ENCODE measurements at places on chromosomes 3 and 15.

GRCh38 chr3:102026656-102027055 lies 177.3 kb downstream of the NFKBIZ start:
- no peak for DNase-seq

DNA sequence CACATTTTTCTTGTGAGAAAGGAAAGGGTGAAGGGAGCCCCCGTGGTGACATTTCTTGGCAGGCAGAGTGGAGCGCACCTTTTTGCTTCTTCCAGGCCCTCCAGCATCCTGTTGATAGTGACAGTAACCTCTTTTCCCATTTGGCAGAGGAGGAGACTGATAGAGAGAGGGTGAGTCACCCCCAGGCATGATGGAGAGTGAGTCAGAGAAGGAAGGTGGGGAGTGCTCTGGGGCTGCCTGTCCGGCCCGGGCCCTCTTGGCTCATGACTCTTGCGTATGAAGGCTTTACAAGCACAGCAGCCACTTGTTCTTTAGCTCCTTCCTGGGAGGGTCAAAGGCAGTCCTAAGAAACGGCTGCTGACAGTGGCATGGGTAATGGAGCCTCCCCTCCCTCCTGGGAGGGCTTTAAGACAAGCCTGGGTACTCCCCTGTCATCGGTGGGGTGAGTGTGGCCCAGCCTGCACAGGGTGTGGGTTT lies 16.0 kb downstream of the ANKRD63 start:
- DNase-seq, result no peak

GRCh38 chr15:52689562-52689961 lies 10.4 kb upstream of the ATOSA start:
- no peak for DNase-seq

DNA sequence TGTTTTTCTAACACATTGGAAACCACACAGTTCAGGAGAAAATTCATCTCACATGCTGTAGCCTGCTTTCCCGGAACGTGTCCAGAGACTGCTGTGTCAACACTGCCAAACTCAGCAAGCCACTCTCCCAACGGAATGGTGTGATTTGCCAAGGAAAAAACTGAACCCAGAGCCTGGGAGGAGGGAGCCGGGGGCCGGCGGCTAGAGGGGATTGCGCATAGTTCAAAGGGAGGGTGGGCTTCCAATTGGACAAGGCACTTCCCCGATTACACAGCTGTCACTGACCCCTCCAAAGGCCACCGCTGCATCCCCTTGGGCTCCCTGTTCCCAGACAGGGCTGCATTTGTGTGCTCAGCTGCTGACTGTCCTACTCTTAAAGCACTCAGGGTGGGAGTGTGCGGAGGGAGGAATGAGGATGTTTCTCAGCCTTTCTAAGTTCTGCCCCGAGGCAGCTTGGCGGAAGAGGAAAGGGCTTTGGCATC lies 256.2 kb downstream of the ZNF621 start:
- DNase-seq, result peak; percentile 85

DNA sequence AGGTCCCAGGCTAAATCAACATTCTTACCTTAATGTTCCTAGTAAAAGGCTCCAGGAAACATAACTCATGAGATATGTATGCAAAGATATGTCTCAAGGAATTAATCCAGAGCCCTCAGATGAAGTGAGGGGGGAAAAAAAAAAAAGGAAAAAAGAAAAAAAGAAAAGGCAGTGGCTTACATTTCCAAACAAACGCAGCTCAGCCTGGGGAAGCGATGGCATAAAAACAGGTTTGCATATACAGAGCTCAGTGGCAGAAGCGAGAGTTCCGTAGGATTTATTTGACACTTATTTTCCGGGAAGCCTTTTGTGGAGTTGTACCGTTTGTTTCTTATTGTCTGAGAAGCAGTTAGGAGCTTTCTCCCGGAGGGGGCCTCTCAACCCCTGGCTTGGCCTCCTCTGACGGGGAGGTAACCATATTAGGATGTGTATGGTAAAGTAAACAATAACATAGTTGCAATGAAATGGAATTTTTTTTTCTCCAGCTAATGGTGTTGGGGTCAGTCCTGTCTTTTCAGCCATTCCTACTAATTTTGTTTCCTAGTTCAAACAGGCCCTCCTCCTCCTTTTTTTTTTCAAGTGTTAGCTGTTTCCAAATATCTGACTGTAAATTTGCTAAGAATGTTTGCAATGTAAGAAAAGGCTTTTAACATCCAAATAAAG lies 338.6 kb downstream of the FOXP1 start:
- no peak for DNase-seq

- DNase-seq, result no peak
Measured at GRCh38 chr3:127961963-127962362, 46.9 kb downstream of the KBTBD12 start.

DNA sequence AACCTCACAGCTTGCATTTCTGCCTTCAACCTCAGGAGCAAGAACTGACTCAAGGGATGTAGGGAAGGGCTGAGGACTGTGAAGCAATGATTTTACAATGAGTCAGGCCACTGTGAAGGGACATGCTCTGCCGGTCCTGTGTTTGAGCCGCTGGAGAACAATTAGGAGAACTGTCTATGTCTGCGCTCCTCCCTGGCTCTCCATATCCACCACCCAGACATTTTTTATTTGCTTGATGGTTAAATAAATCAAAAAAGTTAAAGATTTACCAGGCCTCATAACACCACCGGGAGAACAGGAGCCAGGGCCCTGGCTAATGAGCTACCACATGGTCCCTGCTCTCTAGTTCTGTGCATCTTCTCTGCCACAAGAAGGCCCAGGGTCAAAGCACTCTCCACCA lies 29.6 kb downstream of the SEC61A1 start:
- no peak for DNase-seq

- DNase-seq, result no peak
Measured at GRCh38 chr3:19457449-19457848, 309.1 kb downstream of the KCNH8 start.

GRCh38 chr3:13769422-13769821 lies 110.4 kb downstream of the WNT7A start:
- DNase-seq, result no peak

GRCh38 chr3:139687431-139687830 lies 9.7 kb upstream of the NMNAT3 start:
- no peak for DNase-seq

DNA sequence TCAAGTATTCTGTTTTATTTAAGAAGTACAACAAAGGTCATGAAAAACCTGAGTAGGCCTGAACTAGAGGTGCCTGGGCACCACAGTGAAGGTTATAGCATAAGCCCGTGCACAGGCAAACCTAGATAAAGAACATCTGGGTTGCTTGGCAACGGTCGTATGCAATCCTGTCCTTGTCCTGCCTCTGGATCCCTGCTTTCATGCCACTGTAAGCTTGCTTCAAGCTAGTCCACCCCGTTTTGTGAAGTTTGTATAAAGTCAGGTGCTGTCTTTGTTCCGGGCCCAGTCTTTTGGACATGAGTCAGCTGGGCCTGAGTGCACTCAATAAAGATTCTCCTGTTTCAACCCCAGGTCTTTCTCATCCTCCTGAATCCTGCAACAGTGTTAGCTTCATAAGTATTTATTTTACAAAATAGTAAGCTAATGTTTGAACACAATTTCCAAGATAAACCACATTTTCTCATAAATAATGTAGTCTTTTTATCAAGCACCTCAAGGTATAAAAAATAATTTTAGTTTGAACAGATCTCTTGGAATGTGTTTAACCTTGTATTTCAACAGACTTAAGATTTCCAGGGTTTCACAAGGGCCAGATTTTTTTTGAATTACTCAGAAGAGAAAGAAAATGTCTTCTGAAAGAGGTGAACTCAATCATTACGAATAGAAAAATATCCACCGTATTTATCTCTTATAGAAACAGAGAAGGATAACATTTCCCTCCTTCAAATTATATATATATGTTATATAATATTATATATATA lies 14.3 kb upstream of the SLC9C1 start:
- no peak for DNase-seq

DNA sequence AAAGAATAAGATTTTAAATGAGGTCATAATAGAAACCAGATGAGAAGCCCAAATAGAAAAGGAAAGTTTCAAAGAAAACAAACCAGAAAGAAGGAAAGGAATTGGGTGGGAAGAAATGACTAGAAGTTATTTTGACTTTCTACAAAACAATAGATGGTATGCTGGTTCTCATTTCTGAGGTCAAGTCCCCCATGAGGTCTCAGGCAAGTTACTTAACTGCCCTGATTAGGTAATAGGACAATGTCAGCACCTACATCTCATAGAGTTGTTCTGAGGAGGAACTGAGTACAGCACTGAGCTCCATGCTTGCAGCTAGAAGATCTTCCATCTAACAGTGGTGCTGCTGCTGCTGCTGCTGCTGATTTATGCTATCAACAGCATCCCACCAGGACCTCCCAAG lies 185.9 kb downstream of the ERC2 start:
- no peak for DNase-seq

GRCh38 chr15:34252545-34252944 lies 27.7 kb downstream of the EMC4 start:
- DNase-seq, result no peak

GRCh38 chr15:91844928-91845327 lies 8.6 kb upstream of the SLCO3A1 start:
- no peak for DNase-seq

GRCh38 chr3:56810577-56811545 lies 9.1 kb upstream of the ARHGEF3 start:
- no peak for DNase-seq

DNA sequence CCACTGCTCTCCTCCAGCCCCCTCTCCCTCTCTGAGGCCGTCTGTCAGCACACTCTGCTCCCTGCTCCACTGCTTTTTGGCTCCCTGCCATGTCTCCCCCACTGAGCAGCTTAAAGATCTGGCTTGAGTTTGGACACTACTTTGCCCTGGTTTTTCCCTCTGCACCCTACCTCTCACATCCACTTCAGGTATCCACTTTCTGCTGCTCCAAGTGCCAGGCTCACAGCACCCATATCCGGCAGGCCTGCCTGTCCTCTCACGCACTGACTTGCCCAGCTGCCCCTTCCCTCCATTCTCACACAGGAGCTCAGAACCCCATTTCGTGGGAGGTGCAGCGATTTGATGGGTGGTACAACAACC lies 3.7 kb downstream of the DUOX1 start:
- no peak for DNase-seq

- DNase-seq, result no peak
Measured at GRCh38 chr3:102586485-102586884, 151.7 kb downstream of the ZPLD1 start.

DNA sequence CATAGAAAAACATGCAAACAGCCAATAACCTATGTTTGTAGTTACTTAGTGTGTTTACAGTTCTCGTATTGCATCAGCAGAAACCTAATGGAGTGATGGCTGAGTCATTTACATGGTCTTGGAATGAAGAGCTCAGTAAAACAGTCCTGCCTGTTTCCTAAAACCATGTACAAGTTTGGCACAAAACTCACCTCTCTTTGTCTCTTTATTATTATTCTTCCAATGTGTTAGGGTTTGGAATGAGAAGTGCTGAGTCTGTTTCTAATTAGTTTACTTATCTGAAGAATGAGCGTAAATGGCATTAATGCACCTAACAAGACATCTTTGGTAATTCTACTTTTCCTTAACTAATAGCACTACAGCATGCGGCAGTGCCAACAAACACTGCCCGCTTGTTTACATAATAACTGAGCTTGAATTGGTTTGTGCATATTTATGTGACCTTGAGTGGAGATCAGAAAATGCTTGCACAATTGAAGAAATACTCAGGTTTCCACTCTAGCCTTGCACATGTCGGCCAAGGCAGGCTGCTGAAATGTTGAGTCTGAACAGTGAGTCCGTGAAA lies 385.4 kb upstream of the SEMA6D start:
- no peak for DNase-seq

GRCh38 chr3:46812237-46812791 lies 50.9 kb downstream of the MYL3 start:
- DNase-seq, result peak; percentile 84

DNA sequence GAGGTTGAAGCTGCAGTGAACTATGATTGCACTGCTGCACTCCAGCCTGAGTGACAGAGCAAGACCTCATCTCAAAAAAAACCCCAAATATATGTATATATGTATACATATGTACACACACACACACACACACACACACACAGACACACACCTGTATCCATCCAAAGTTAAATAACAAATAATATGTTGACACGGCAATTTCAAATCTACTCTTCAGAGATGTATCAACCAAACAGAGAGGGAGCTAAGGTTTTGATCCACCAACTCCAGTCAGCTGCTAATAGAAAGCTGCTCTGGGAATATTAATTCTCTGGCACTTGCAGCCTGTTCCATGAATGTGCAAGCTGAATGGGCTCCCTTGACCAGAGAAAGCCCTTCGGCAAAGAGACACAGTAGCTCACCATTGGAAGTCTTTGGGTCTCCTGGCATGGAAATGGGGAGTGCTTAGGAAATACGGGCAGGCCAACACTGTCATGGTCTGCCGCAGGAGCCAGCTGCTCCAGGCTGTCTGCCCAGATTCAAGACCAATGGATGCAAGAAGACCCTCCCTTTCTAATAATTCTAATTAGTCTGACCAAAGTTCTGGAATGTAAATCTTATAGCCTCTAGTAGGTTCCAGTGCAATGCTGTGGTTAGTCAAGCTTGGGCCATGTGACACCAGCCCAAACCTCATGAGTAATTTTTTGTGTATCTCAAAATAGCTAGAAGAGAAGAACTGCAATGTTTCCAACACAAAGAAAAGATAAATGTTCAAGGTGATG lies 299.8 kb downstream of the KBTBD8 start:
- no peak for DNase-seq

- no peak for DNase-seq
Measured at GRCh38 chr3:123439806-123440580, 8.9 kb downstream of the ADCY5 start.

GRCh38 chr3:179510496-179510895 lies 52.2 kb upstream of the ACTL6A start:
- DNase-seq, result no peak

GRCh38 chr3:34016925-34017587 lies 218.6 kb downstream of the PDCD6IP start:
- no peak for DNase-seq

DNA sequence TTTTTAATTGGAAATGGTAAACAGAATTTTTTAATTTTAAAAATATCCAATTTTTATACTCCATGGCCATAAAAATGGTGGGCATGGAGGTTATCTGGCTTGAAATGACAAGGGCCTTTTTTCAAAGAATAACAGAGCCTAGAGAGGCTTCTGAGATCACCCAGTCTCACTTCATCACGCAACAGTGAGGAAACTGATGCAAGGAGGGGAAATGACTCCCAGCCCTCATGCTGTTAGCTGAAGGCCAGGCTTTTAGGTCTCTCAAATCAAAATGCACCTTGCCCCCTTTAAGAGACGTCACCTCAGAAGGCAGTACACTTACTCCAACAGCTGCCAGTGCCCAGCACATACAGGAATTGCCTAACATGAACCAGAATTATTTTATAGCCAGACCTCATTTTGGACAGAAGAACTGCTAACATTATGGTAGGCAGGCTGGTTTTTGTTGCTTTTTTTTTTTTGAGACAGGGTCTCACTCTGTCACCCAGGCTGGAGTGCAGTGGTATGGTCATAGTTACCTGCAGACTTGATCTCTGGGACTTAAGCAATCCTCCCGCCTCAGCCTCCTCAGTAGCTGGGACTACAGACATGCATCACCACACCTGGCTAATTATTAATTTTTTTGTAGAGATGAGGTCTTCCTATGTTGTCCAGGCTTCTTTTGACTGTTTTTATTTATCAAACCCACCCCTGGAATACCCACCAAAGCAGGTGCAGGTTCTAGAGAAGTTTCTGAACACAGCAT lies 9.1 kb downstream of the RAB43 start:
- no peak for DNase-seq
